Pulmonary artery endothelial cell (primary cell): ENCODE measurements at places on chromosomes 11 and 22. TPM values are rescaled to one million over a fixed set of nuclear protein-coding genes. Genes with fewer than 3 reads are reported as not detected.

The SHISAL1 gene
- total RNA-seq, result under 0.01 TPM in 1 of 2 replicates, not detected in the other

The SYCE3 gene
- not detected in 2 replicates for total RNA-seq

The PGR gene
- 0.07 TPM in 1 of 2 replicates, not detected in the other for total RNA-seq

The RAB36 gene
- 0.74 and 2.0 TPM in 2 replicates for total RNA-seq

The MMP8 gene
- total RNA-seq, result not detected in 2 replicates

The GSTT2B gene
- total RNA-seq, result 4.2 and 4.8 TPM in 2 replicates

The OR51E1 gene
- not detected in 2 replicates for total RNA-seq

The E2F8 gene
- 2.5 and 5.2 TPM in 2 replicates for total RNA-seq
